ENCODE measurements at places on chromosomes 16 and 17.

GRCh38 chr17:14604591-14605266 lies 303.8 kb downstream of the HS3ST3B1 start:
- no peak for DNase-seq

GRCh38 chr16:53958341-53958880 lies 254.5 kb downstream of the FTO start:
- no peak for DNase-seq

GRCh38 chr17:61478026-61478789 lies 26.0 kb downstream of the TBX4 start:
- DNase-seq: no peak

GRCh38 chr16:71637398-71637797 lies 11.4 kb downstream of the MARVELD3 start:
- no peak for DNase-seq

DNA sequence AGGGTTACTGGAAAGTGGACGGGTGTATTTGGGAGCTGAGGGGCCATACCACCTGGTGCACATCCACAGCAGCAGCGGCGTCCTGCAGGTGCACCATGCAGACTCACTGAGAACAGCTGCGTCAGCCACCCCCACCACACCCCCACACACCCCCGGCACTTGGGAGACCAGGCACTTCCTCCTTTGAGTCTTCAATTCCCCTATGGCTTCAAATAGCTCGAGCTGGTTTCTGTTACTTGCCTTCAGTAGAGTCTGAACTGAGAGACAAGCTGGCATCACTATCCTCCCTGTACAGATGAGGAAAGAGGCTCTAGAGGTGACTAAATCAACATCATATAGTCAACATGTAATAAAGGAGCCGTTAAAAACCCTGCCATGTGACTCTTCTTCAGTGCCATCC lies 15.4 kb downstream of the CUEDC1 start:
- no peak for DNase-seq

GRCh38 chr16:51374346-51374745 lies 223.3 kb upstream of the SALL1 start:
- no peak for DNase-seq

DNA sequence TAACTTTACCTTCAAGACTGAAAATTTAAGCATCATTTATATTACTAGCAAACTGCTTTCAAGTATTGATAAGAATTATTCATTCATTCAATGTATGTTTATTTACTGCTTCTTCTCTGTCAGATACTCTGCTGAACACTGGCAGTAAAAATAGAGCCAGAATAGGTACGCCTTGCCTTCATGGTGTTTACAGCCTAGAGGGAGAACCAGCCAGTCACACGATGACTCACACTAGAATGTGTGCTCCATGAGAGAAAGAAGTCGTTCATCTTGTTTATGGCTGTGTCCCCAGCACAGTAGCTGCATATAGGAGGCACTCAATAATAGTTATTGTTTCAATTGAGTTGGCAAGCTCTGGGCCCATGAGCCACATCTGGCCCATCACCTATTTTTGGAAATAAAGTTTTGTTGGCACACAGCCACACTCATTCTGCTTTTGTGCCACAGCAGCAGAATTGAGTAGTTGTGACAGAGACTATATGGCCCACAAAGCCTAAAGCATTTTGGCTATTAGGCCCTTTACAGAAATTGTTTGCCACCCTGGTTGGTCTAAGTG lies 84.2 kb downstream of the TMC6 start:
- DNase-seq: no peak

GRCh38 chr16:17101646-17102045 lies 369.1 kb downstream of the XYLT1 start:
- no peak for DNase-seq

- DNase-seq: no peak
Measured at GRCh38 chr17:50487213-50488096, 8.8 kb downstream of the RSAD1 start.

GRCh38 chr17:43620581-43620980 lies 41.1 kb downstream of the MEOX1 start:
- no peak for DNase-seq

GRCh38 chr16:74226338-74226954 lies 70.2 kb upstream of the PSMD7 start:
- DNase-seq: no peak

DNA sequence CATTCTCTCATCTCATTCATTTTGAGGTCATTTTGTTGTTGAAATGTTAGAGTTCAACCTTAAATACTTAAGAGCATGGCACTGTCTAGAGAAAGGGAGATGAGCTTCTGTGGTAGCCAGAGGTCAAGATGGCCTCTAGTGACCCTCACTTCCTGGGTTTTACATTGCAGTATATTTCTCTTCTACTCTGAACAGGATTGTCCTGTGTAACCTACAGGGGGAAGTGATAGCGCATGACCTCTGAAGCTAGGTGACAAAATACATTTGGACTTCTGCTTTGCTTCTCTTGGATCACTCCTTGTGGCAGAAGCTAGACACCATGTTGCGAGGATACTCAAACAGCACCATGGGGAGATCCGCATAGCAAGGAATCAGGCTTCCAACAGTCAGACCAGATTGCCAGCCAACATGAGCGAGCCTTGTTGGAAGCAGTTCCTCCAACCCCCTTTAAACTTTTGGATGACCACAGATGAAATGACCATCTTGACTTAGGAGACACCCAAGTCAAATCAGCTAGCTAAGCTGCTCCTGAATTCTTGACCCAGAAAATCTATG lies 748.4 kb downstream of the MAF start:
- DNase-seq: no peak

GRCh38 chr16:555528-556473 lies 4.4 kb upstream of the PRR35 start:
- no peak for DNase-seq

GRCh38 chr17:42670789-42671657 lies 5.8 kb downstream of the PLEKHH3 start:
- no peak for DNase-seq

DNA sequence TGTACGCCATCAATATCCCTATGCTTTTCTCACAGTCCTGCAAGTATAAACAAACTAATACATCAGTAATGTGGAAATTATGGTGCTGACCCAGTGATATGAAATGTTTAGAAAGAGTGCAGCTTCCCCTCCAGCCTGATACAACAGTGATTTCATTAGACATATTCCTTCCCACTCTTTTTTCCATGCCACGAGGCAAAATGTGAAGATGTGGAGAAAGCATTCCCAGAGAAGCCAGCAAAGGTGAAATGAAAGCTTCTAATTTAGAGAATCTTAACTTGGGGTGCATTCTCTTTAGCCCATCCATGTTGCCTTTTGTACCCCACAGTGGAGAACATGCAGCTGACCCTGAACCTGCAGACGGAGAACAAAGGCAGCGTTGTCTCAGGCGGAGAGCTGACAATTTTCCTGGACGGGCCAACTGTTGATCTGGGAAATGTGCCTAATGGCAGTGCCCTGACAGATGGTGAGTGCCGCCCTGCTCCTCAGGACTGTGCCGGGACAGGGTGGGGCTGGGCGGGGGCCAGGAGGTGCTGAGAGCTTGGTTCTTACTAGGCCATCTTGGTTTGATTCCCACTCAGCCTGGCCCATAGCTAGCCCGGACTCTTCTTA lies 77.8 kb downstream of the WWP2 start:
- no peak for DNase-seq

GRCh38 chr16:13950821-13951547 lies 31.0 kb downstream of the ERCC4 start:
- no peak for DNase-seq

GRCh38 chr16:29806641-29807425 lies 504 bp downstream of the MAZ start:
- no peak for DNase-seq

DNA sequence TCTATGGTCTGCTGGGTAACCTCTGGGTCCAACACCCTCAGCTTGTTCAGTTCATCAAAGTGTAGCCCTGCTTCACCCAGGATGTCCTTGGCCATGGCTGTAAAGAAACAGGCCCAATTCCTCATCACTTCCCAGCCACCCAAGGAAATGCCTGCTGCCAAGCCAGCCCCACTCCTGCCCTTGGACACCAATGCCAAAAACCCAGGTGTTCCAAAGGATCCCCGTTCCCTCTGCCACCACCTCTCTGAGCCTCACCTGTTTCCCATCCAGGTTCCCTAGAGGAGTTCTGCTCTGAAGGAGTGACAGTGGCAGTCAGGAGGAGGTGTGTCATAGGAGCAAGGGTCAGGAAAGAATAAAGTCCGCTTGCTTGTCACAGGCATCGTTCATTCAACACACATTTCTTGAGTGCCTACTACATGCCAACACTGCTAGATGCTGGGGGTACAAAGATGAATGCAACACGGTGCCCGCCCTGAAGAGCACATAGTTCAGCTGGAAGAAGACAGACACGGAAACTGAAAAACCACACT lies 3.3 kb downstream of the IFT20 start:
- no peak for DNase-seq

DNA sequence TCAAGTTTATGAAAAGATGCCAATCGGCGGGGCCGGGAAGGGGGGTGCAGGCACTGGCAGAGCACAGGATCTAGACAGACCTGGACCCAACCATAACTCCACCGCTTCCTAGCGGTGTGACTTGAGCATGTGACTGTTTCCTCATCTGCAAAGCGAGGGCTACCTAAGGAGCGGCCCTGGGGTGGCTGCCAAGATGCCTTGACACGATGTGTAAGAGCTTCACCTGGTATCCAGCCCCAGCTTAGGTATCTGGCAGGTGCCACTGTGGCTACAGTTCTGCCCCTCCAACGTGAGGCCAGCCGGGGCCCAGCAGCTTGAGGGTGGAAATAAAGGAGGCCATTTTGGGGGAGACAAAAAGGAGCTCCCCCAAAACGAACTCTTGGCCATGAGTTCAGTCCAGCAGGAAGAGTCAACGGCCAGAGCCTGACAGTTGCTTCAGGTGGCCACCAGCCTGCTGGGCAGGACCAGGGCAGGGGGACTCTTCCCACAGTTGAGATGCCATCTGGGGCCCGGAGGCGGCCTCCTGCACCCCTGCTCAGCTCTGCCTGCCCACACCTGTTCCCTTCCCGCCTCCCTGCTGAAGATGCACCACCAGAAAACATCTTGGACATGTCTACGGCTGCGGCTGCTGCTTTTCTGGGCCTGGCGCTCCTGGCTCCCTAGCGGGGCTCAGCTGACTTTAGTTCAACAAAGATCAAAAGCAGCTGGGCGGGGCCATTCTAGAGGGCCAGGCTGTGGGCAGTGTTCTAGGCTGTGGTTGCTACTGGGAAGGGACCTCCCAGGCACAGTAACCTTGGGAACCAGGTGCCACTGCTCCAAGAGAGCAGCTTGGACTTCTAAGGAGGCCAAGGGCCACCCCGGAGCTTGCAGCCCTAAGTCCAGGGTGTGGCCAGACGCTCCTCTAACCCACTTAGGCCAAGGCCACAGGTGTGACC lies 3.4 kb upstream of the MTSS2 start:
- no peak for DNase-seq

DNA sequence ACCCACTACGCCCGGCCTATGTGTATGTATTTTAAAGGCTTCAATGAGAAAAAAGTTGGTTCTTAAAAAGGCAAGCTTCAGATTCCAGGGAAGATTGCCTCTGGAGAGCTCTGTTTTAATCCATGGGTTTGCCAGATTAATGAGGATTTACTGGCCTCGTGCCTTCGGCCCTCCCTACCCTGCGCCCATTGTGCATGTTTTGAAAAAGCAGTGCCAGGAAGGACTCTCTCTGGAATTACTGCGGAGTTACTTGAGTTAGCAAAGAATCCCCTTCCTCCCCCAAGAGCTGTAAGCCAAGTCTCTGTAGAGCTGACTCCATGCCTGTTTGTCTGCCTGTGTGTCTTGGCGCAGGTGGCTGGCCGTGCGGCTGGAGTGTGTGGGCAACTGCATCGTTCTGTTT lies 98.9 kb downstream of the ABCC6 start:
- DNase-seq: no peak

GRCh38 chr16:71555230-71555891 lies 21.5 kb downstream of the TAT start:
- no peak for DNase-seq

DNA sequence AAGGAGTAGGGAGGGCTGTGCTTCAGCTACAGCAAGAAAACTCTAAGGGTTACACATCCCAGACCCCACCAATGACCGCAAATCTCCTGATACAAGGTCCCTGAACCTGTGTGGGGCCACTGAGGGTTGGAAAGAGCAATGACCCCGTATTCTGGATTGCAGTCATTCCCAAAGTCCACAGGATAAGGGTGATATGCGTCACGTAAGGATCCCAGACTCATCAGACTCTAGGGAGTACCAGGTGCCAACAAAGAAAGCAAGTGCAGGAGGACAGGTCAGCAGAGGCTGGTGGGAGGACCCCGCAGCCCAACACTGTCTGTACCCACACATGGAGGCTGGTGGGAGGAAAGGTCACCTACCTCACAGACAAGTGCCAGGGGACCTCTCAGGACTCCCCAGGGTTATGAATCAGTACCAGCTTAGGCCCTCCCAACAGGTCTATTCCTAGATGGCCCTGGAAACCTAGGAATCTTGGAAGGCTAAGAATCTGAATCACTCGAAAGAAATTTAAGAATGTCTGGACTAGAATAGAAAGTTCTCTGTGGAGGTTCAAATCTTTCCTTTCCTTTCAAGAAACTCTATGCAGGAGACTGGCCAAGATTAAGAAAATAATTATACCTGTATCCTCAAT lies 16.2 kb downstream of the PITPNA start:
- DNase-seq: no peak

DNA sequence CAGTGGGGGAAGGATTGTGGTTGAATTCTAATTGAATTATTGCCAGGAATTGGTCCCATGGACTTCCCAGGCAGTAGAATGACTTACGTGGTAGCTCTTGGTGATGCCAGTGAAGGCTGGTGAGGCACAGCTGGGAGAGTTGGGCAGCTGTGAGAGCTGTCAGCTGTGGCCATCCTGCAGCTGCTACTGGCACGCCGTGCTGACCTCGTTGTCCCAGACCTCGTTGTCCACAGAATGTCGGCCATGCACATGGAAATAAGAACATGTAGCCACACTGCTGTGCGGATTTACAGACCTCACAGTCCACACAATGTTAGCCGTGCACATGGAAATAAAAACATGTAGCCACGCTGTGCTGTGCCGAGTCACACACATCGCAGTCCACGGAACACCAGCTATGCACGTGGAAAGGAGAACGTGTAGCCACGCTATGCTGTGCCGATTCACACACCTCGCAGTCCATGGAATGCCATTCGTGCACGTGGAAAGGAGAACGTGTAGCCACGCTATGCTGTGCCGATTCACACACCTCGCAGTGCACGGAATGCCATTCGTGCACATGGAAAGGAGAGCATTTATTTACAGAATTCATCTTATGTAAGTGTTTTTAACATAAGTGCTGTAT lies 59.2 kb downstream of the BANP start:
- no peak for DNase-seq

GRCh38 chr17:42676424-42677011 lies at the start of gene PLEKHH3:
TSS of gene PLEKHH3 (minus strand) at chr17:42676994. CDS start at chr17:42676563, 431 bp downstream.
- no peak for DNase-seq

GRCh38 chr17:82529914-82530300 lies 10.4 kb downstream of the FOXK2 start:
- DNase-seq: no peak

Measured in T follicular helper cell (primary cell).